Caudate nucleus (tissue), 63 donors: ENCODE measurements at places on chromosomes 1 and 21.

GRCh38 chr1:19057182-19057779 lies 100.8 kb upstream of the IFFO2 start:
- DNase-seq = no peak

GRCh38 chr1:182575540-182576149 lies 13.4 kb downstream of the RNASEL start:
- no peak for DNase-seq

DNA sequence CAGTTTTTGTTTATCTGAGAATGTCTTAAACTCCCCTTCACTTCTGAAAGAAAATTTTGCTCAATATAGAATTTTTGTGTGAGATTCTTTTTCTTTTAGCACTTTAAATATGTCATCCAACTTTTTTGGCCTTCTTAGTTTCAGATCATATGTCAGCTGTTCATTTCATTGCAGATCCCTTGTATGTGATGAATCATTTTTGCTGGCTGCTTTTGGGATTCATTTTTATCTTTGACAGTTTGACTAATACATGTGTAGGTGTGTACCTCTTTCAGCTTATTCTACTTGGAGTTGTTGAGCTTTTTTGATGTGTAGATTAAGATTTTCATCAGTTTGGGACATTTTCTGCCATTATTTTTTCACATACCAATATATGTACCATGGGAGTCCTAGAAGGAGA lies 156.8 kb downstream of the FASLG start:
- no peak for DNase-seq

GRCh38 chr1:234781241-234782065 lies 171.5 kb upstream of the IRF2BP2 start:
- DNase-seq = no peak

DNA sequence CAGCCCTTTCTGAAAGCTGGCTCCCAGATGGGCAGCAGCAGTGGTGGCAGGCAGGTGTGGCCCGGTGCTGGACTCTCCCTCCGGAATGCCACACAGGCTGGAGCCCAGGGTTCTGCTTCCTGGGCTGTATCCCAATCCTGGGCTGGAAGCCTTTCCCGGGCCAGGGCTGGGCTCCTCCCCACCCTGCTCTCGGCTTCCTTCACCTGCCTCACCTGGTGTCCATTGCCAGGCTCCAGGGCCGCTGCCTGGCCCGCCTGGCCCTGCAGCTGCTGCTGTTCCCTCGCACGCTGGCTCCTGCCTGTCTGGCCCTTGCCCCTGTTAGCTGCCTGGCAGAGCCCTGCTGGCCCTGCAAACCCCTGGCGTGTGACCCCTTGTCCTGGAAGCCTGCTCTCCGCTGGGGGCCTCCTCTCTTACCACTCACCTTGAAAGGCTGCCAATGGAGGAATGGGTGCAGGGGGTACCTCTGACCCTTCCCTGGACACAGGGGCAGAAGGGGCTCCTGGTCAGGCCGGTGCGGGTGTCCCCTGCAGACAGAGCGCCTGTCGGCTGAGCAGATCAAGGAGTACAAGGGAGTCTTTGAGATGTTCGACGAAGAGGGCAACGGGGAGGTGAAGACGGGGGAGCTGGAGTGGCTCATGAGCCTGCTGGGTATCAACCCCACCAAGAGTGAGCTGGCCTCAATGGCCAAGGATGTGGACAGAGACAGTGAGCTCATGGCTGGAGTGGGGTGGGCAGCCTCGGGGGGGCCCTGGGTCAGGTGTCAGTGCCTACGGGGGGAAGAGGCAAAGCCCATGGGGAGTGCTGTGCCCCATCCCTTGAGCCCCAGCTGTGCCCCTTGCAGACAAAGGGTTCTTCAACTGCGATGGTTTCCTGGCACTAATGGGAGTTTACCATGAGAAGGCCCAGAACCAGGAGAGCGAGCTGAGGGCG lies 1.1 kb downstream of the CALML6 start:
- no peak for DNase-seq

DNA sequence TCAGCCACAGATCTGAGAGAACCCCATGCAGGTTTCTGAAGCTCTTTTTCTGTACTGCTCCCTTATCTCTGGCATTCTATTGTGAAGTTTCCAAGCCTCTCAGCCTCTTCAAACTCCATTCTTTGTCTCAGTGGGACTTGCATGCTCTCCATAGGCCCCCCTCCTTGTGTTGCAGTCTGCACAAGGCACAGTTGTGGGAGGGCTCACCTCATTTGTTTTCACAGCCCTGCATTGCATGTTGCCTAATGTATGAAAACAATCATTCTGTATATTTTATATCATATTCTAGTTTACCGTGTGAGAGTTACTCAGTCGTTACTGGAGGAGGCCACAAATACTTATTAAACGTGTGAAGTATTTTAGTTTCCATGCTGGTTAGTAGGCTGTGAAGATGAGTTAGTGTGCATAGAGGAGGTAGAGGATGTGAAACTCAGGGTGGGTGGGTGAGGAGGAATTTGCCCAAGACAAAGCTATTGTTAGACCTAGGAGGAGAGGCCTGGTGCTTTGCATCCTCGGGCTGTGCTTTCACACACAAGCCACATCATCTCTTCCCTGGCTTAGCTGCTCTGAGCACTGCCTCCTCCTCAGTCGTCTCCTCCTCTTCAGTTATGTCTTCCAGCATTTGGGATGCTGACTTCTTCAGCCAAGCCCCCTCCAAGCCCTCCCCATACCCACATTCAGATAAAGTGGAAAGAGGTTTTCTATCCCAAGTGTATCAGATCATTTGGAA lies 7.8 kb upstream of the CHI3L2 start:
- no peak for DNase-seq
